ENCODE measurements at places on chromosomes 5 and 9. TPM values are rescaled to one million over a fixed set of nuclear protein-coding genes. Genes with fewer than 3 reads are reported as not detected.
A peak's percentile ranks its signal among the peaks of the same experiment; 100 is the strongest.

DNA sequence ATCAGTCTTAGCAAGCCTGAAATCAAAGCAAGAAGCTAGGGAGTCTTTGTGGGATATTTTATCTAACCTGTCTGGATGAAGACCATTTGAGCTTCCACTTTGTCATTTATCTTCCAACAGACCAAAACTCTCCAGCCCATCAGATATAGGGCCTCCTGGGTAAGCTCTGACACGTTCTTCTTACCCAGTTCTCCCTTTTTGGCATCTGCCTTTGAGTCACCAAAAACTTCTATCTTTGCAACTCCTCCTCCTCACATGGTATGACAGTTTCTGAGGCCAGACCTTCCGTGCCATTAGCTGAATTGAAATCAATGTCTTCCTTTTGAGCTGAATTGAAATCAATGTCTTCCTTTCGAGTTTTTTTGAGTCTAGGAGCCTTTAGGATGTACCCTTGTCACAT lies 156.6 kb upstream of the SPRY4 start:
- no peak overlapping the region for H3K4me3 ChIP-seq
- H3K4me1 ChIP-seq = no peaks in the 10 kb centered on the region
- no peaks in the 10 kb centered on the region for H3K27me3 ChIP-seq
- no peak for DNase-seq

DNA sequence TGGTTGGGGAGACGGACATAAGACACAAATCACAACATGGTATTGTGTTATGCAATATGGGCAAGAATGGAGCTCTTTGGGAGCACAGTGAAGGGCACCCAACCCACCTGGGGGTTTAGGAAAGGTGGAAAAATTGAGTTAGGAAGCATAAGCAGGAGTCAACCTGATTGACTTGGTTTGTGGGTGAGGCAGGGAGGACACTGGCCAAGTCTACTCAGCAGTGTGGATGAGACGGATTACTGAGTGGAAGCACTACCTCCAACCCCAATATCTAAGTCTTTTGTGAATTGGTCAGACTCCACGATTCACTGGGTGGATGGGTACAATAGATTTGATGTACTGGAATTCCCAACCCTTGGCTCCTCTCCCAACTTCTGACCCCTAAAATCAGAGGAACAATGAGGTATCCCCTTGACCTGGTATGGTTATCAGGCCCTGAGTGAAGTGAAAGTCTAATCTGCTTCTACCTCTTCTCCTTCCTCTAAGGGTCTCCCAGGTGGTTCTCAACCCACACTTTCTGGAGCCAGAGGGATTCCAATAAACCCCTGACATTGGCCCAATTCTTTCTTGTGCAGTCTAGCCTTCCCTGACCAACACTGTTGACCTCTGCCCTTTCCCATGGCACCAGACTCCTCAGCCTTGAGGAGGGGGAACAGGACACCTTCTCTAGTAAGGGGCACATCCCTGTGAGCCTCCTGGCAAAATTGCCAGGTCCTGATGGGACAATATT lies 5.2 kb downstream of the EGR1 start:
- H3K4me1 ChIP-seq = peaks cover 6% of the 10 kb centered on the region
- H3K27me3 ChIP-seq = no peaks in the 10 kb centered on the region
- H3K36me3 ChIP-seq = no peaks in the 10 kb centered on the region
- H3K4me3 ChIP-seq = no peak overlapping the region
- no peak overlapping the region for H3K27ac ChIP-seq

DNA sequence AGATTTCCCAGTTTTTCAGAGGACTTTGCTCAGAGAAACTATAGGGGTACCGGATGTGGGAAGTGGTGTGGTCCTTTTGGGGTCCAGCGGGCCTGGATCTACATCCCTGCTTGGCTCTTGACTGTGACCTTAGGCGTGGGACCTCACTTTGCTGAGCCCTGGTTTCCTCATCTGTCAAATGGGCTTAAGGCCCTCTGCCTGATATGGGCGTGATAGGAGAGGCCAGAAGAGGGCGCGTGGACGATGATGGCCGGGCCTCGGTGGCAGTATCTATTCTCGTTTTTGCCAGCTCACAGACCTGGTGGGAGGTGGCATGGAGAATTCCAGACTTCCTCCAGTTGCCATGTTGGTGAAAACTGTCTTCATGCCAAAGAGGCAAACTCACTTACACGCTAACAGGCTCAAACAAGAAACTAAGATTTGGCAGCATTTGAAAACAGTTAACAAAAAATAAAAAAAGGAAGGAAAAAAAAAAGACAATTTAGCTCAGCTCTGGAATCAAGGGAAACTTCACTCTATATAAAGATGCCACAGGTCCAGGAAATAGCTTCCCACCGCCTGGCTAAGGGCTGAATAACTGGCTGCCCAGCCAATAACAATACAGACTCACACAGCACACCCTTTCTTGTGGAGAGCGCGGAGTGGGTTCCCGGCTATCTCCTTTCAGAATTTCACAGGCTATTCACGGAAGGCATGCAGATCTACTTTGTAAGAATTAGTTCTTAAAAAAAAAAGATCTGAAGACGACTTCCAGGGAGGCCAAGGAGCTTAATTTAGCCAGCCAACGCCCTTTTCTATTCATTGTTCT lies 1.7 kb downstream of the SH3PXD2B start:
- H3K36me3 ChIP-seq = no peaks in the 10 kb centered on the region
- peak; percentile 74 for DNase-seq

DNA sequence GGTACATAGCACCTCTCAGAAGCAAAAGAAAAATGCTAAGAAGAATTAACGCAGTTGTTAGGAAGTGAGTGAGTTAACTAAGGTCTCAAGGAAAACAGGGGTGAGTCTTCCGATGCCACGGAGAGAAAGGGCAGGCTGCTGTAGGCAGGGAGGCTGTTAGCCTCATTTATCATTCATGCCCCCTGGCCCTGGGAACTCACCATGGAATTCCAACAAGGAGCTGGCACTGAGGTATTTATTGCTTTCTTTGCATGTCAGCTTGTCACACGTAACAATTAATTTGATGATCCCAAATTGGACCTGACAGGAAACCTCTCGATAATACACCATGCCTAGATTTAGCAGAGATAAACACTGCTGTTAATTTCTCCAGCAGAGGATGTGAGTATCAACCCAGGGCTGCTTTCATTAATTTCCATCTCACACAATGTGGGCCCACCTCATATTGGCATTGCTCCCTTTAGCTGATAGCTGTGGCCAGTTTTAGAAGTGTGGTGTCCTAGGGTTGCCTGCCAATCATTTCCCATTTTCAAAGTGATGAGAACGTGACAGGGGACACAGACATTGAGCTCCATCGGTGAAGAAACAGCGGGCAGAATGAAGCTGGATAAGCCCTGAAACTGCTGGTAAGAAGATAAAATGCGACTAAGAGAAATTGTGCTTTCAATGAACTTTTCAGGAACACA lies 45.3 kb downstream of the DAP start:
- H3K4me1 ChIP-seq = no peaks in the 10 kb centered on the region
- no peaks in the 10 kb centered on the region for H3K27me3 ChIP-seq
- DNase-seq = no peak
- H3K36me3 ChIP-seq = no peaks in the 10 kb centered on the region

DNA sequence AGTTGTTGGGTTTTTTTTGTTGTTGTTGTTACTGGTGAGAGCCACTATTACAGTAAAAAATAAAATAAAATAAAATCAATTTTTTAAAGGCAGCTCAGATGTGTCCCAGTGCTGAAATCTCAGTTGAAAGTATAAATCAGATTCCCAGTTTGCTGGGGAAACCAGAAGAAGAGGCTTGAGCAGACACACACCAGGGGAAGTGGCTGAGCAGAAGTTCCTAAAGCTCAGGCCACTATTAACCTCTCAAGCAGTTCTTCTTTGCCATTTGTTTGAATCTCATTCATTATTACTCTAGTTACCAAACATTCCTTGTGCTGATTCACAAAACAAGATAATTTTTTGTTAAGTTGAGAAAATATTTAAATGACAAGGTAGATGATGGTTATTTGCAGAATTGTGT lies 70.9 kb upstream of the ZSWIM6 start:
- no peak for DNase-seq
- no peaks in the 10 kb centered on the region for H3K36me3 ChIP-seq
- no peak overlapping the region for H3K27ac ChIP-seq
- H3K4me3 ChIP-seq = no peak overlapping the region

The PPP6C gene
- 17.1 TPM for polyA plus RNA-seq

GRCh38 chr5:83441747-83442146 lies 29.8 kb upstream of the VCAN start:
- no peaks in the 10 kb centered on the region for H3K27me3 ChIP-seq
- H3K36me3 ChIP-seq = no peaks in the 10 kb centered on the region
- no peak overlapping the region for H3K4me3 ChIP-seq
- no peak for DNase-seq
- no peak overlapping the region for H3K27ac ChIP-seq

GRCh38 chr9:79660615-79661014 lies 88.8 kb downstream of the TLE4 start:
- H3K27me3 ChIP-seq = no peaks in the 10 kb centered on the region
- no peaks in the 10 kb centered on the region for H3K36me3 ChIP-seq
- no peak overlapping the region for H3K4me3 ChIP-seq
- DNase-seq = no peak
- peaks cover 10% of the 10 kb centered on the region for H3K4me1 ChIP-seq

The ARAP3 gene
- 21.7 TPM for polyA plus RNA-seq

DNA sequence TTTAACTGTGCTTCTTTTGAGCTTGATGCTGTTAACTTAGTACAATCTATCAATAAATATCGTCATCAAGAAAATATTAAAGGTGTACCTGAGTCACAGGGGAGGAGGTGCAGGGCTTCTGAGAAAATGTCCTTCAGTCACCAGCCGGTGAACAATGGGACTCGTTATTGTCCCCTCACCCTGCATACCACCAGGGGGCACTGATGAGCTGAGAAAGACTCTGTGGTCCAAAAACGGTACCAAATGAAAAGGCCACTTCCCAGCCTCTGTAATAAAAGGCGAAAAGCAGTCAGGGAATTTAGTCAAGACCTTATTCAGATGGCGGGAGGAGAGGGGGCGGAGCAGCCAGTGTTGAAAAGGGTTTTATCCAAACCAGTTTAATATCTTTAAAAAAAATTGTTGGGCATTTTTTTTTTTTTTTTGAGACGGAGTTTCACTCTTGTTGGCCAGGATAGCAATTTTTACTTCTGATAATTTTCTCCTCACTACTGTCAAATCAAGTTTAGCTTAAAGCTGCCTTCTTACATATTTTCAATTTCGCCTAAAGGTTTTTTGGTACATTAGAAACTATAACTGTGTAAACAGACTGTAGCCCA lies 271.9 kb upstream of the ADAMTS16 start:
- no peaks in the 10 kb centered on the region for H3K4me1 ChIP-seq
- H3K36me3 ChIP-seq = no peaks in the 10 kb centered on the region
- no peak overlapping the region for H3K27ac ChIP-seq
- peak; percentile 69 for DNase-seq

GRCh38 chr9:77751341-77752091 lies 103.4 kb upstream of the GNA14 start:
- no peaks in the 10 kb centered on the region for H3K4me1 ChIP-seq
- H3K4me3 ChIP-seq = no peak overlapping the region
- no peaks in the 10 kb centered on the region for H3K27me3 ChIP-seq
- no peak overlapping the region for H3K27ac ChIP-seq
- DNase-seq = no peak

The TRPM3 gene
- polyA plus RNA-seq = 0.48 TPM

All from adrenal gland (tissue), 19 donors.